ENCODE measurements at places on chromosomes 11 and 22.

- DNase-seq = no peak
Observed at GRCh38 chr11:110921742-110922521, 209.7 kb upstream of the ARHGAP20 start.

GRCh38 chr11:67355023-67355793 is 1.9 kb upstream of the POLD4 start:
- no peak for DNase-seq

- DNase-seq = no peak
Observed at GRCh38 chr11:129595038-129595962, 219.7 kb downstream of the BARX2 start.

DNA sequence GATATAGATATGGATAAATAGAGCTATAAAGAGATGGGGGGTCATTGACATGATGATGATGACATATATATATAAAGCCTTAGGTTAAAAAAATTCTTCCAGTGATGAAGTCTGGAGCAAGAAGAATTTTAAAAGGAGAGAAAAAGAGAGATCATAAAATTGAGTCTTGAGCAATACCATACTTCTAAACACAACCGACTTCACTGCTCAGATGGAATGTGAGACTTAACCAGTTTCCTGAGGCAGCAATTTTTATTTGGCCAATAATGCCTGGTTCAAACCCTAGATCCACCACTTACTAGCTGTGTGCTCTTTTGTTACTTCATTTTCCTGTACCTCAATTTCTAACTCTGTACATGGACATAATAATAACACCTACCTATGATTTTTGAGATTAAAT is 229.5 kb downstream of the TTC28 start:
- DNase-seq = no peak

DNA sequence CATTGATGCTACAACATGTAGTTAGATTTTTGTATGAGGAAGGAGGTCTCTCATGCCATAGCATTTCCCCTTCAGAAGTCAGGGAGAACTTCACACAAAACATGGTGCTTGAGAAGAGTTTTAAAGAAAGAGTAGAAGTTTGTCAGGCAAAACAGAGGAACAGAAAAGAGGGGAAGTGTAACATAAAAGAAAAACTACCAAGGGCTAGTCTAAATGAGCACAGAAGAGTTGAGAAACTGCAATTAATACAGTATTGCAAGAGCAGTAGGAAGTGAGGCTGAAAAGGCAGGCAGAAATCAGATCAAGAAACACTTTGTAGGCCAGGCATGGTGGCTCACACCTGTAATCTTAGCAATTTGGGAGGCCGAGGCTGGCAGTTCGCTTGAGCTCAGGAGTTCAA is 61.0 kb downstream of the FAM168A start:
- no peak for DNase-seq

DNA sequence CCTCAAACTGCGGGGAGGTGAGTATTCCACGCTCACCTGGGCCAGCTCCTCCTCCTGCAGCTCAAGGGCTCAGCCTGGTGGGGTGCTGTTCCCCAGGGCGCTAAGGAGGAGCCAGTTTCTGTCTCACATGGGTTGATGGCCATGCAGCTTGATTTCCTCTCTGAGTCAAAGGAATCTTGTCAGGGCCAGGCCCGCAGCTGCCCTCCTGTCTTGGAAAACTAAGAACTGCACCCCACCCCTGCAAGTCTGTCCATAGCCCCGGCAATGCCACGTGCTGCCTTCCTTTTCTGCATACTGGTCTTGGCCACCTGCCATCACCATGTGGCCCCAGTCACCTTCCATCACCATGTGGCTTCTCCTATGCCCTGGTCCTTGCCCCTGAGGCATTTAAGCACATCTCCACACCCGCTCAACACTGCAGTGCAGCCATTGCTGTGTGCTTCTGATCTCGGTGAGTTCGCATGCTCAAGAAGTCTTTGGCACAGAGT is 35.2 kb upstream of the CLDN5 start:
- no peak for DNase-seq

GRCh38 chr11:129035244-129035643 is 92.6 kb upstream of the TP53AIP1 start:
- no peak for DNase-seq

- DNase-seq = no peak
Observed at GRCh38 chr11:115724666-115725065, 220.5 kb upstream of the CADM1 start.

DNA sequence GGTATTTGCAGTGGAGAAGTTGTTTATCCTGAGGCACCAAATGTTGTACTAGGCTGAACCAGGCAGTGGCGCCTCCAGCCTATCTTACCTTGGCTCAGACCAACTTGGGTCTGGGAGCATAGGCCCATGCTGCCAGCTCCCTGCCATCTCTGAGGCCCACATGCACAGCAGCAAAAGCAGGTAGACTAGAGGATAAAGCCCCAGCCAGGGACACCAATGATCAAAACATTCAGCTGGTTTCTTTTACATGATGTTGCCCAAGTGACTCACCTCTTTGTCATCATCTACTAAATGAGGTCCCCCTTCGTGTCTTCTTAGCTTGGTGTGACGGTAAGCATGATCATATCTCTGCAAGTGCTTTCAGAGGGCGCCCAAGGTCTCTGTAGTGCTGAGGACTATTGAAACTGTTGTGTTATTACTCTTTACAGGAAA is 112.1 kb upstream of the DRD2 start:
- no peak for DNase-seq
